ENCODE measurements at places on chromosomes 5 and 9.

GRCh38 chr9:12494411-12494810 is 198.8 kb upstream of the TYRP1 start:
- no peak for DNase-seq

- no peak for DNase-seq
These were observed at the start of gene CMBL for GRCh38 chr5:10307206-10308148. Gene CMBL (minus strand): TSS chr5:10307902. CDS start chr5:10290762, 17,140 bp downstream.

- no peak for DNase-seq
These were observed 19.2 kb downstream of the SIL1 start for GRCh38 chr5:139178935-139179334.

- DNase-seq, result no peak
These were observed 32.3 kb downstream of the GLRA1 start for GRCh38 chr5:151892393-151892792.

DNA sequence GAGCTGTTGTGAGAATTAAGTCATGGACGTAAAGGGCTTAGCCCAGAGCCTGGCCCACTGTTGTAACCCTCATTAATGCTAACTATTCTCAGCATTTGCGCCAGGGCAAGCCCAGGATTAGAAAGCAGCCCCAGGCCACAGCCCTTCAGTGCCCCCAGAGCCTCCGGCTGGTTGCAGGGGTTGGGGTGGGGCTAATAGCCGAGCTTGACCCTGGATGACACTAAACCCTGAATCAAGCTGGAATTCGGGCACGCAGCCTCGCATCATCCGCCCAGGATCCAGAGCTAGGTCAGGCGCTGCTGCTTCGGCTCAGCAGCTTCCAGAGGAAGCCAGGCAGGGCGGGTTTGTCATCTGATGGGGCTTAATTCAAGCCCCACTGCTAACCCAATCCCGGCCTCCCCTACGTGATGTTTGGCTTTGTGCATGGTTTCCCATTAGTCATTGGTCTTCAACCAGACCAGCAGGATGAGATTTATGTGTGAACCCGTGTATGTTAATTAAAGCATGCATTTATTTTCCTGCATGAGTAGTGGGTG is 1.2 kb upstream of the MEGF9 start:
- DNase-seq, result no peak

DNA sequence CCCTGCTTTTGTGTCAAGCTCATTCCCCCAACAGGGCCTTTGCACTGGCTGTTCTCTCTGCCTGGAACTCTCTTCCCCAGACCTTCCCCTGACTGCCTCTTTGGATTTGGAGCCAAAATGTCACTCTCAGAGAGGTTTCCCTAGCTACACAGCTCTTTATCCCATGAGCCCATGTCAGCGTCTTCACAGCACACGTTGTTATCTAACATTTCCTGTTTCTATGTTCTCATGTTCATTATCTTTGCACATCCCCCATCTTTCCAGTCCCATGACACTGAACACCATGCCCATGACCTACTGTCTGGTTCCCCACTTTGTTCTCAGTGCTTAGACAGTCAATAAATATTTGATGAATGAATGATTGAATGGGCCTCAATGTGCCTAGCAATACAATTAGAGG is 26.3 kb upstream of the ARSI start:
- DNase-seq, result no peak

GRCh38 chr5:153714798-153715197 is 224.3 kb downstream of the GRIA1 start:
- DNase-seq, result no peak

- no peak for DNase-seq
These were observed 7.0 kb downstream of the HNRNPAB start for GRCh38 chr5:178211095-178212048.
